ENCODE measurements at places on chromosomes 7 and 10.

DNA sequence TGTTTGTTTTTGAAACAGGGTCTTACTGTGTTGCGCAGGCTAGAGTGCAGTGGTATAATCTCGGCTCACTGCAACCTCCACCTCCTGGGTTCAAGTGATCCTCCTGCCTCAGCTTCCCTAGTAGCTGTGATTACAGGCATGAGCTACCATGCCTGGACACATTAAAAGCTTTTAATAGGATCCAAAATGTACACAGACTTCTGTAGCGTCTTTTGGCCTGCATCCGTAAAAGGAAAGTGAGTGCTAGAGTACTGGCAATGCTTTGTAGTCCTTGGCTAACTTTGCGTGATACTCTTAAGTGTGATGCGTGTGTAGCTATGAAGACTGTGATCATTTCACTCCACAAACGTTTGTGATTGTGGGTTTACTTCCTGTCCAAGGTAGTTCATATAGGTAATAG lies 13.3 kb downstream of the ZRANB1 start:
- DNase-seq, result no peak

GRCh38 chr7:123308254-123308951 lies 108.6 kb upstream of the SLC13A1 start:
- no peak for DNase-seq

DNA sequence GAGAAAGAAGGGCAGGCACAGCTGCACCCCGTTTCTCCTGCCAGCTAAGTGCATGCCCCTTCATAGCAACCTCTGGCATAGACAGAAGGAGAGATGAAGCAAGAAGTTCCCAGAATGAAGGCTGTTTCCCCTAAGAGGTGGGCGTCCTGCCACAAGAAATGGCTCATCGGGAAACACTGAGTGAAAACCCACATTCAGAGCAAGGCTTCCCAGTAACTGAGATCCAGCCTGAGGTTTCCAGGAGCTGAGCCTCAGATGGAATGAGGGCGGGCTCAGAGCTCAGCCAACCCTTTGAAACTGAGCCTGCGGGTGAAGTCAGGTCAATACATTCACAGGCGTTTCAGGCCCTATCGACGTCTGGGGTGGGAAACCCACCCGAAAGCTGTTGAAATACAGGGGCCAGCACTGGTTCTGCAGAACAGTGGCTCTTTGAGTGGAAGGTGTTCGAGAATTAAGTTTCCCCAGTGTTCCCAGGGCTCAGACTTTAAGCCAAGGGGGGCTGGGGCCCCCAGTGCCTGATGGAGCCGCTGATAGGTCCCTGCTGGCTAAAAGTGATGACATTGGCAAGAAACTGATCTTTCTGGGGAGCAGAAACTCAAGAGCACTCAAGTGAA lies 510.2 kb downstream of the RPS24 start:
- DNase-seq, result no peak

- no peak for DNase-seq
Observed at GRCh38 chr10:69744971-69745370, 56.7 kb upstream of the COL13A1 start.
